Activated CD4-positive, alpha-beta T cell treated with anti-CD3 and anti-CD28 coated beads for 24 hours (primary cell): ENCODE measurements at places on chromosomes 6 and 20.

- DNase-seq = no peak
Observed at GRCh38 chr20:24657196-24657595, 187.8 kb downstream of the SYNDIG1 start.

DNA sequence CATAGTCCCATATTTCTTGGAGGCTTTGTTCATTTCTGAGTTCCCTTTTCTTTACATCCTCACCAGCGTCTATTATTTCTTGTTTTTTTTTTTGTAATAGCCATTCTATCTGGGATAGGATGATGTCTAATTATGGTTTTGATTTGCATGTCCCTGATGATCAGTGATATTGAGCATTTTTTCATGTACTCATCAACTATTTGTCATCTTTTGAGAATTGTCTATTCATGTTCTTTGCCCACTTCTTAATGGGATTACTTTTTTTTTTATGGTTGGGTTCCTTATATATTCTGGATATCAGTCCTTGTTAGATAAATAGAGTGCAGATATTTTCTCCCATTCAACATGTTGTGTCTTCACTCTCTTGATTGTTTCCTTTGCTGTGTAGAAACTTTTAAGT, 42.1 kb downstream of the CYB5R4 start:
- DNase-seq = no peak

GRCh38 chr6:149140137-149140909, 177.2 kb upstream of the TAB2 start:
- peak; percentile 29 for DNase-seq

GRCh38 chr6:110329348-110329713, 28.8 kb downstream of the METTL24 start:
- DNase-seq = no peak

DNA sequence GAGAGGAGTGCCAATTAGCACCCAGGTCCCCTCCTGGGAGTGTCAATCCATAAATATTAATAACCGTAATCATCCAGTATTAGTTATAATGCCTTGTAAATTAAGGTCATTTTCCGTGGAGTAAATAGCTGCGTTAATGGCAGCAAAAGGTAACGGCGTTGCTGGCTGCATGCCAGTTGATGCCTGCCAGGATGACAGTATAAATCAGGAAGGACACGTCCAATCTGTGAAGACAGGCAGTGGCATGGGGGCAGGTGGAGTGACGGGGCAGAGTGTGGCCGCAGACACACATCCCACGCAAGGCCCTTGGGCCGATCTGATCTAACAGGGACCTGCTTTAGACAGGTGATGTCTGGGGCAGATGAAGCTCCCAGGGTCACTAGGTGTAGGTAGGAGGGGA, 49.1 kb downstream of the KCNB1 start:
- DNase-seq = no peak

- DNase-seq = no peak
Observed at GRCh38 chr20:34983089-34983820, 27.6 kb downstream of the MYH7B start.

DNA sequence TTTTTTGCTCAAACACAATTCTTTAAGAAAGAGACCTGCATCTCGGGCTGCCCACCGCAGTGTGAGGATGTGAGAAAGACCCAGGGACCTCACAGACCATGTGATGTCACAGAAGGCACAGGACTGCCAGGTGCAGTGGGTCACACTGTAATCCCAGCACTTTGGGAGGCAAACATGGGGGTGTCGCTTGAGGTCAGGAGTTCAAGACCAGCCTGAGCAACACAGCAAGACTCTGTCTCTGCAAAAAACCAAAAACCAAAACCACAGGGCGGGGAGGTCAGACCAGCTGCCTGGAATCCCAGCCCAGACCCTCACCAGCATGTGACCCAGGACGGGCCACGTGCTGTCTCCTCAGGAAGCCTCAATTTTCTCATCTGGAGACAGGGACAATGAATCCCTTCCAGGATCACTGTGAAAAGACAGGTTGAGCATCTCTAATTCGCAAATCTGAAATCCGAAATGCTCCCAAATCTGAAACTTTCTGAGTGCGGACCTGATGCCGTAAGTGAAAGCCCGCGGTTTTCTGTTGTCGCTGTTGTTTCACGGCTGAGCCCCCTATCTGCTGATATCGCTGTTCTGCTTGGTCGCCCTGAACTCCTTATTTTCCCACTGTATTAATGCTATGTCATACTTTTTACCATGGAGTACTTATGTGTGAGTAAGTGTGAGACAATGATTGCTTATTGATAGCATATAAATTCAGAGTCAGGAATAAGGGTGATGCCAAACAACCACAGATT, 159.5 kb upstream of the PTPN1 start:
- no peak for DNase-seq

GRCh38 chr20:36629719-36630681, 16.0 kb downstream of the SLA2 start:
- no peak for DNase-seq

DNA sequence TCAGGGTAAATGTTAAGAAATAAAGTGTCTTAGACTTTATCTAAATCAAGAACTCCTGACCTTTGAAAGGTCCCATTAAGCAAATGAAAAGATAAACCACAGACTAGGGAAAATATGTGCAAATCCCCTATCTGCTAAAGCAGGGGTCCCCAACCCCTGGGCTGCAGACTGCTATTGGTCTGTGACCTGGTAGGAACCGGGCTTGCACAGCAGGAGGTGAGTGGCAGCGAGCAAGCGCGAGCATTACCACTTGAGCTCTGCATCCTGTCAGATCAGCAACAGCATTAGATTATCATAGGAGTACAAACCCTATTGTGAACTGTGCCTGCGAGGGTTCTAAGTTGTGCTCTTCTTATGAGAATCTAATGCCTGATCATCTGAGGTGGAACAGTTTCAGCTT, 42.4 kb downstream of the LCA5 start:
- DNase-seq = no peak

DNA sequence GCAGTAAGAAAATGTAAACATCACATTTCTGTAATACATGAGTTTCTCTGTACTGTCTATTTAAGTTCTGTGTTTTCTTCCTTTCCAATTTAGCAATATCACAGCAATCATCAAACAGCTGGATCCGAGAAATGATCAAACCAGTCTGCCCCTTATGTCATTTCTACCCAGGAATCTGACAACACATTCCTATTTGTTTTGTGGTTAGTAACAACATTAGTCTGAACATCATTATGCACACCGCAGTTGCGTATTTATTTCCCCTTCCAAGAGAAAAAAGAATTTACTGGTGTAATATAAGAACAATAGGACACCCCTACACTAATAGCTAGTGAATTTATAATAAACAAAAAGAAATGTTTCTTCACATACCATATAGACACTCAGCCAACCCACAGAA, 179.5 kb downstream of the BTBD9 start:
- DNase-seq = no peak

- no peak for DNase-seq
Observed at GRCh38 chr20:32536851-32537656, 48.1 kb downstream of the NOL4L start.

DNA sequence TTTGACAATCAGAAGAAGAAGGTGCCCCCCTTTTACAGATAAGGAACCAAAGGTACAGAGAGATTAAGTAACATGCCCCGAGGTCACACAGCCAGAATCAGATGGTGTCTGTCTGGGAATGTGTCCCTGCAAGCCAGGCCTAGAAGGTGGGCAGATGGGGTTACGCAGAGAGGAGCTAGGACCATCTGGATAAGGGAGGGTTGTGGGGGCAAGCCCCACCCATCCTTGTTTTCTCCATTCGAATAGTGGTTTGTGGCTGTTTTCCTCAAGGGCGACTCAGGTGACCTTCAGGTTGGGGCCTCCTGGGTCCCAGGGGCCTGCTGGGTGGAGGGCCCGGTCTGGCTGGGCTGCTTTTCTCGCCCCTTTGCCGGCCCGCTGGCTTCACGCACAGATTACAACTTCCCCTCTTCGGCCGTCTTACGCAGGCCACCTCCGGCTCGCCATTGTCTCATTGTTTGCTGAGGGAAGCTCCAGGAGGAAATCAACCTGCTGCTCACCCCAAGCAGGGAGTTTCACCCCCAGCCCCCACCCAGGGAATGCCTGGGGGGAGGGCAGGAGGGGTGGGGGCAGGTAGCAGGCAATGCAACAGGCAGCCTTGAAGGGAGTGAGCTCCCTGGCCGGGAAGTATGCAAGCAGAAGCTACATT, 30.8 kb upstream of the CSNK2A1 start:
- no peak for DNase-seq

DNA sequence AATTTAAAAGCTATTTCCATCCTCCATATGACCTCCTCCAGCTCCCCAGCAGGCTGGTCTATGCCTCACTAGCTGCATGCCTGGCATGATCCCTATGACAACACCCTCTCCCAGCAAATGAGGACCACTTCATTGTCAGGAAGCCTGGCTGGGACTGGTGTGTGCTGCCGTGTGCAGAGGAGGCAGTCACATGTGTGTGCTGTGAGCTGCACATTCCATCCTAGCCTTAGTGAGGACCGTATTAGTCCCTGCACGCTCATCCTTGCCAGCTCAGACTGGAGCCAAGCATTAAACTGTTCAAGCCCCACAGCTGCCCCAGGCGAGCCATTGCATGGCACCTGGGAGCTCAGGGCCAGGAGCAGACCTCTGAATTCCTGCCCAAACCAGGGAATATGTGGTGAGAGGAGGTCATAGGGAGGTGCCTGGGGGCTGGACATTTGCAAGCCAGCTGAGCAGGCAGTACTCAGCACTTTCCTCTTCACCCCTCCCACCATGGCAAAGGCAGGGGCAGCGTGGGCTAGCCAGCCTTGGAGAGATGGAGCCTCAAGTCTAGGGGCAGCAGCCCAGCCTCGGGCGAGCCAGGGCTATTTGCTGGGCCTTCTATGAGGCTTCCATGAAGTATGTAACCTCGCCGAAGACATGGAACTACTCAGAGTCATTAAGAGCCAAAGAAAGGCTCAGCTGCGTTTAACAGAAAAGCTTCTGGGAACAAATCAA, 8.7 kb upstream of the CCN5 start:
- DNase-seq = no peak

DNA sequence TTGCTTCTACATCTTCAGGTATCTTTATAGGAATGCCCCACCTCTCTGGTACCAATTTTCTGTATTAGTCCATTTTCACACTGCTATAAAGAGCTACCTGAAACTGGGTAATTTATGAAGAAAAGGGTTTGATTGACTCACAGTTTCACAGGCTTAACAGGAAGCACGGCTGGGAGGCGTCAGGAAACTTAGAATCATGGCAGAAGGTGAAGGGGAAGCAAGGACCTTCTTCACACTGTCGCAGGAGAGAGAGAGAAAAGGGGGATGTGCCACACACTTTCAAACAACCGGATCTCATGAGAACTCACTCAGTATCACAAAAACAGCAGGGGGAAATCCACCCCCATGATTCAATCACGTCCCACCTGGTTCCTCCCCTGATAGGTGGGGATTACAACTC, 24.4 kb upstream of the LY86 start:
- no peak for DNase-seq

GRCh38 chr6:75266716-75267291, 17.8 kb downstream of the TMEM30A start:
- DNase-seq = no peak

DNA sequence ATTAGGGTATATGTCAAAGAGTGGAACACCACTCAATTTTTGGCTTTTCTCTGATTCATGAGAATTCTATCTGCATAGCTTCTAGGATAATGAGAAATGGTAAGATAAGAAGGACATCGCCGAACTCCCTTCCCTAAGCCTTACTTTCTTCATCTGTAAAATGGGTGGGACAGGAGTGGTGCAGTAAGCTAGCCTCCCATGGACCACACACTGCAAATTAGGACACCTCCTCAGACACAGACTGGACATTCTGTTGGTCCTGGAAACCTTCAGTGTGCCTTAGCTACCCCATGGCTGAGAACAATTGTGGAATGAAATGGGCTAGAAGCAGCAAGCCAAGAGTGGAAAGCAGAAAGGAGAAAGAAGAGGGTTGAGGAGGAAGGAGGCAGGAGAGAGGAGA, 89.6 kb downstream of the BMP7 start:
- DNase-seq = no peak

- no peak for DNase-seq
Observed at GRCh38 chr6:85795945-85796344, 153.3 kb upstream of the SYNCRIP start.

DNA sequence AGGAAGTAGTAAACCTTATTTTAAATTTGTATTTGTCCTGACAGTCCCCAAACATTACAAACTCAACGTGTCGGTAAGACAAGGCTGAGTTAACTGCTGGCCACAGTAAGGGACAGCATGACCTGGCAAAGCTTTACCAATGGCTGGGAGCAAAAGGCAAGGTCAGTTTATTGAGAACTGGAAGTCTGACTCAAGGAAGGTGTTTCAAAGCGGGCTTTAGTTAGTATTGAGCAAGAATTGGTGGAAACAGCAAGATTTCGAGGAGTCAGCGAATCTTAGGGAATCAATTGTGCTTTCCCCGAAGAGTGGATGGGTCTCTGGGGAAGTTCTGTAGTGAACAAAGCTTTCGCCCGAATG, 885 bp upstream of the GZF1 start:
- no peak for DNase-seq

DNA sequence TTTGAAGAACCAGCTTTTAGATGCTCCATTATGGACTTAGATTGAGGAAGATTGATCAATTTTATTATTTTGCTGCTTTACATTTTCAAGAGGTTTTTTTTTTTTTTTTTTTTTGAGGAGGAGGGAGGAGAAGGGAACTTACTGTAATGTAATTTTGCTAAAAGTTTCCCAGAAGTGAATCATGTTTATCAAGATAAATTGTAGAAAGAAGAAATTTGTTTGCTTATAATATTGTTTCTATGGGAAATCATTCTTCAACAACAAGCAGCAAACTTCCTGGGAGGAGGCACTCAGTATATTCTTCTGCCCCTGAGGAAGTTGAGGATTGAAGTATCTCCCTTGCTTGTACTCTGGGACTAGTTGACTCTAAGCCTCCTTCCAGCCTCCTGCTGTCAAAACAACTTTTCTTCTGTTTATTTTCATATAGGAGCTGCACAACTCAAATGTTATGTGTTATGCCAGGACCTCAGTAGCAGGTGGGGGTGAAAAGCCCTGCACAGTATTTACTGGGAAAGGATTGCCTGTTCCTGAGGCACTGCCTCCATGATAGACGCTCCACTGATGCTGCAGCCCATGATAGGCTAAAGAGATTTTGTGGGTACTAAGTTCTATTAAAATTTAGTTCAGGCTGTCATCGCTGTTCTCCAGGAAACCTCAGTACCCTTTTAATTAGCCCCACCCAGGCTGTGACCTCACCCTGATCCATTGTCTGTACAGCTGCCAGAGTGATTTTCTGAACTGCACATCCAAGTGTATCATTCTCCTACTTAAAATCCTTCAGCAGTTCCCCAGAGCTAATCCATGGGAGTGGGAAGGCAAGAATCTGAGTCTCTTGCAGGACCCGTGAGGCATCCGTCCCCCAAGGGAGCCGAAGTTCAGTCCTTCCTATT, 51.9 kb downstream of the CARMIL1 start:
- DNase-seq = no peak

GRCh38 chr20:36008461-36009035, 40.2 kb downstream of the CNBD2 start:
- no peak for DNase-seq

- no peak for DNase-seq
Observed at GRCh38 chr20:47300071-47300470, 56.4 kb downstream of the ZMYND8 start.
